ENCODE measurements at places on chromosomes 6 and 20.

DNA sequence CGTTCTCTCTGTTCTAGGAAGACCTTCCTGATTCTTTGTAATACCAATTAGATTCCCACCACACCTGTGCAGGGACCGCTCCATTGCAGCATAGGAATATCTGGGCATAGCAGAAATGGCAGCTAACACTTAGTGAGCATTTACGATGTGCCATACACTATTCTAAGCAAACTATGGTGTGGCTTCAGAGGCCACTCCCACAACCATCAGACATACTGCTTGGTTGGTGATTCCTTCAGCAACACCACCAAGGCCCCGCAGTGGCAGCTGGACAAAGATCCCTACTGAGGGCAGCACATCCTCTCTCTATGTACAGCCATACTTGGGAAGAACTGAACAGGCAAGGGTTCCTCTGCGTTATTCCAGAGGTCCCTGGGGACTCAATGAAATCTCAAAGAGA is 6.2 kb downstream of the KCNK5 start:
- no peak for DNase-seq

GRCh38 chr6:4682431-4683097 is 93.6 kb upstream of the CDYL start:
- DNase-seq = no peak

DNA sequence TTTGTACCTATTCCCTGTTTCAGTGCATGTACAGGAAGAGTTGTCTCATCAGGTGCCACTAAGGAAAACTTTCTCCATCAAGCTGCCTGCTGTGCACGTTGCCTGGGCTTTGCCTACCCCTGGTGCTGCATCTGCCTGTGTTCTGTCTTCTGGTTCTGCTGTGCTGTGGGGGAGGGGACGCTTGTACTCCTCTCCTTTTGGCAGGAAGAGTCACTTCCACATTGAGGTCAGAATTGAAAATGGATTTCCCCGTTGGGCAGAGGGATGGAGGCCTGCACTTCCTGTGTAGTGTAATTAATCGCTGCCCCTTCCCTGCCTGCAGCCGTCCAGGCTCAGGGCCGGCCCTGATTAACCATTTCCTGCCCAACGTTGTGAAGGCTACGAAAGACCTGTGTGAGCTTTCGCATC is 153.3 kb downstream of the SCML4 start:
- no peak for DNase-seq

DNA sequence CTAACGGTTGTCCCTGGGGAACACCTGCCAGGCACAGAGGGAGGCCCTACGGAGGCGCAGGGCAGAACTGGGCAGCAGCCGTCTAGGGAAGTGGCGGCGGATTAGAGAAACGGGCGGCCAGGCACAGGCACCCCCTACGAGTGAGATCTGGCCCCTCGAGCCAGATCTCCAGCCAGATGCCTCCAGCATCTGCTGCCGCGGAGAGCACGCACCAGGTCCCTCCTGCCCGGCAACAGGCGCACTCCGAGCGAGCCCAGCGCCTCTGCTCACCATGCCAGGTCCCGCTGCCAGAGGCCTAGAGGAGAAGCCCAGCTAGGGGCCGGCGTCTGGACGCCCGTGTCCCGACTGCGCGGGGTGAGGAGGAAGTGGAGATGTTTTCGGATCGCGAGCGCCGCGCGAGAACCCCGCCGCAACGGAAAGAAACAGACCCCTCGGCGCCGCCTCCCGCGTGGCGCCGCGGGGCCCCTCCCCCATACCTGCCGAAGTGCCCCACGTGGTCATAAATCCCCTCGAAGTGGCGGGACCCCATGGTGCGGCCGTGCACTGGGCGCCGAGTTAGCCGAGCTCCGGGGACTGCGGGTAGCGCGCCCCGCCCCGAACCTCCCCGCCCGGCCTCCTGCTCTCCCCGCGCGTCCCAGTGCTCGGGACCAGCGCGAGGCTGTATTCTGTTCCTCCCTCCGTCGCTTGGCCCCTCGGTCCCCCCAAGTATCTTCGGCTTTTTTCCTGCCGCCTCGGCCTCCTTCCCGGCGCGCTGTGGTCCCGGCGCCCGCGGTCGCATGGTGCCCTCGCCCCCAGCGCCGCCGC is at the start of gene SLC22A16:
SLC22A16 (minus strand) TSS at position 568 of the 804 bp plus-strand sequence; CDS start at position 529, 39 bp downstream.
- no peak for DNase-seq

DNA sequence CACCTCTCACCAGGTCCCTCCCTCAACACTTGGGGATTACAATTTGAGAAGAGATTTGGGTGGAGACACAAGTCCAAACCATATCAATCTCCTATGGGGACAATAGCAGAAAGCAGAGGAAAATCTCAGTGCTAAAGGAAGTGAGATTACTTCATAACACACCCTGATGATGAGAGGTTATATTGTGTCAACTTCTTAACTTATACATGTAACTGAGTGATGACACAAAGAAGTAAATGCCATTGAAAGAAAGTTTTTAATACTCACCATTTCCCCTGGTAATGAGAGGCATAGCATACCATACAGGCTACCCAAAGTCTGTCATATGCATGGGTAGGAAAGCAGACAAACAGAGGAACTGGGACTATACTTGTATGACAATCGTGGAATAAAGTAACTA is 137.2 kb downstream of the MMUT start:
- no peak for DNase-seq

GRCh38 chr6:155968921-155969320 is 513.3 kb upstream of the NOX3 start:
- DNase-seq = no peak

DNA sequence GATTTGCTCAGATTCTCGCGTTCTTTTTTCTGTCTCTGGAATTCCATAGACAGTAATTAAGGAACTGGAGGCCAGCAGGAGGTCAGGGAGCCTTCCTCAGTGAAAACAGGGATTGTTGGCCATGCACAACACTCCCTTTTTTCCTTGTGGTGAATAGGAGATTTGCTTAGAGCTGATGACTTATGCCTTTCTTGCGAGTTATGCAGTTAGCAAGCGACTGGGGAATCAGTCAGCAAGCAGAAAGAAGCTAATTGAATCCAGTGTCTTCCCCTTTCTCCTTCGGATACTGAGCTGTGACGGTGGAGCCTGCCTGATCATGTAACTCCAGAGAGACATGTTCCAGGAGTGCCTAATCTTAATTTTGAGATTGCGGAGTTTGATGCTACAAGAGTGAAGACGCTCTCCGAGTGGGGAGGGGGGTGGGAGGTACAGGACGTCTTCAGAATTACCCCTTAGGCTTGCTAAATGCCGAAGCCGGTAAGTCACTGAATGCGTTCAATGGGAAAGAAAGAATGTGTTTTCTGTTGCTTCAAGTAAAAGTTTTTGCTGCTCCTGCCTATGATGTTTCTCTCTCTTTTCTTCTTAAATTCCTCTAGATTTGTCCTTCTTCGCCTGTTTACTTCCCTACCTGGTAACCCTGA is 165.9 kb downstream of the SASH1 start:
- no peak for DNase-seq

GRCh38 chr6:79621579-79621978 is 9.6 kb upstream of the SH3BGRL2 start:
- DNase-seq = no peak

DNA sequence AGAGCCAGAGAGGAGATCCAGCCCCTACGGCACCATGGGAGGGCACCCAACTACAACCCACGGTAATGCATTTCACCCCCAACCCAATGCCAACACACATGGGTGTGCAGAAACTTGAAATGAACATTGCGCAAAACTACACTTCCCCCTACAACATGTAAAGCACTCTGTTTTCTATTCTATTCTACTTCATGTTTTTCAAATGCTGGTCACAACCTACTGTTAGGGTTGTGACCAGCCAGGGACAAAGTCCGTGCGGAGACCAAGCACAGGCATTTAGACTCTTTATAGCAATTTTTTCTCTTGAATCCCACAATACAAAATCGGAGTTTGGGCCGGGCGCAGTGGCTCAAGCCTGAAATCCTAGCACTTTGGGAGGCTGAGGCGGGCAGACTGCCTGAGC is 90.6 kb downstream of the MRPL14 start:
- no peak for DNase-seq

DNA sequence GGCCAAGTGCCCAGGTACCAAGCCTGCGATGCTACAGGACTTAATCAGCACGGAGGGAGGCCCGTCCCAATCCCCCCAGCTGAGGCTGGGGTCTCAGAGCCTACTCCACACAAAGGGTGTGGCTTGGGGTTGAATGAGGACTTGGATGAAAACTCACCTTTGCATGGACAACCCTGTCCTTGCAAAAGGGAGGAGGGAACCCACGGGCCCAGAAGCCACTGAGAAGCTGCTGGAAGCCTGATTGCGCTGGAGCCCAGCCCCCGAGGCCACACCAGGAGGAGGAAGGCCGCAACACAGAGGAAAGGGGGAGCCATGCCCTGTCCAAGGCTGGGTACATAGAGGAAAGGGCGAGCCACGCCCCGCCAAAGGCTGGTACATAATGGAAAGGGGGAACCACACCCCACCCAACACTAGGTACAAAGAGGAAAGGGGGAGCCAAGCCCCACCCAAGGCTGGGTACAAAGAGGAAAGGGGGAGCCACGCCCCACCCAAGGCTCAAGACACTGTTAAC is 158.8 kb downstream of the DLL1 start:
- no peak for DNase-seq

DNA sequence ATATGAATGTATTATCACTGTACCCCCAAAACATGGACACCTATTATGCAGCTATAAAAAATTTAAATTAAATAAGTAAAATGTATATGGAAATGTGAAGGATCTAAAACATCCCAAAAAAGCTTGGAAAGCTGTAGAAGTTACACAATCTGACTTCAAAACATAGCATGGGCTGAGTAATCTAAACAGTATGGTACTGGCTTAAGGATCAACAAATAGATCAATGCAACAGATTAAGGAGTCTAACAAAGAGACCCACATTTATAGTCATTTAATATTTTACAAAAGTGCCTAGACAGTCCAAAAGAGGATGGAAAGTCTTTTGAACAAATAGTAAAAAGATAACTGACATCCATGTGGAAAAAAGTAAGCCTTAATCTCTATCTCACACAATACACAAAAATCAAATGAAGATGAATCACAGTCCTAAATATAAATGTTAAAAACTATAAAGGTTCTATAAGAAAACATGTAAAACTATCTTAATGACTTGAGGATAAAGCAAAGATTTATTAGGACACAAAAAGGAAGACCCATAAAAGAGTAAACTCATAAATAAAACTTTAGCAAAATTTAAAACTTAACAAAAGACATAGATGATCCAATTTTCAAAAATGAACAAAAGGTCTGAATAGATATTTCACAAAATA is 46.8 kb downstream of the RANBP9 start:
- DNase-seq = no peak

GRCh38 chr6:146587459-146587858 is 11.3 kb upstream of the ADGB start:
- DNase-seq = no peak

GRCh38 chr20:2109425-2110210 is 8.0 kb downstream of the STK35 start:
- DNase-seq = no peak

GRCh38 chr20:58342104-58342945 is 32.8 kb downstream of the RAB22A start:
- DNase-seq = no peak

- no peak for DNase-seq
These were observed 148.3 kb downstream of the TFAP2B start for GRCh38 chr6:50966986-50967385.

DNA sequence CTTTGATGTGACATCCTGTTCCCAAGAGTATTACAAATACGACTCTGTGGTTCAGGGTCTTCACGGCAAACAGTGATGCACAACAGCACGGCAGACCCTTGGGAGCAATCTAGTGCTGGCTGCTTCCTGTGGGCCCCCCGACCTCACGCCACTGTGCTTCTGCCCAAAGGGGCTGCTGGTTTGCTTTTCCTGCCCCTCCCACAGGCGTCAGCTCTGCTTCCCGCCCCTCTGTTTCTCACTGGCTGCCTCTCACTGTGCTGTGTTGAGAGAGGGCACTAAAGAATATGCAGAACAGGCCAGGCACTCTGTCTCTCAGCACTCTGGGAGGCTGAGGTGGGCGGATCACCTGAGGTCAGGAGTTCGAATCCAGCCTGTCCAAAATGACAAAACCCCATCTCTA is 554.5 kb upstream of the AGPAT4 start:
- no peak for DNase-seq

- DNase-seq = no peak
These were observed 137.5 kb downstream of the GMPR start for GRCh38 chr6:16375843-16376242.

DNA sequence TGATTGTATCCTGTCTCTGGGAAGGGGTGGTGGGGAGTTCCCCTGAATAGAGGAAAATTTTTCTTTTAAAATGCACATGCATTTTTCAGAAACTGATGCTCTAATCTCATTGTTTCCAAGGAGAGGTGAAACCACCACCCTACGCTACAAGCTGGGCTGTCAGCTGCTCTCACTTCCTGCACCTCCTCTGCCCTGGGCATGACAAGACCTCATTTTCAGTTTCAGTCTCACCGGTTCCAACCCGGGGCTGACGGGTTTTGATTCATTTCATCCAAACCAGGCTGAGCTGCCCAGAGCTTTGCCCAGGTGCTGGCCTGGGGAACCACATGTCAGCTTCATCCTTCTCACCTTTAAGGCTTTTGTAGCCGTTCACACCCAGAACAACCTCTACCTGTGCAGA is 99.7 kb downstream of the EYA2 start:
- peak; percentile 29 for DNase-seq

GRCh38 chr6:1946583-1946982 is 298.8 kb downstream of the GMDS start:
- DNase-seq = no peak

DNA sequence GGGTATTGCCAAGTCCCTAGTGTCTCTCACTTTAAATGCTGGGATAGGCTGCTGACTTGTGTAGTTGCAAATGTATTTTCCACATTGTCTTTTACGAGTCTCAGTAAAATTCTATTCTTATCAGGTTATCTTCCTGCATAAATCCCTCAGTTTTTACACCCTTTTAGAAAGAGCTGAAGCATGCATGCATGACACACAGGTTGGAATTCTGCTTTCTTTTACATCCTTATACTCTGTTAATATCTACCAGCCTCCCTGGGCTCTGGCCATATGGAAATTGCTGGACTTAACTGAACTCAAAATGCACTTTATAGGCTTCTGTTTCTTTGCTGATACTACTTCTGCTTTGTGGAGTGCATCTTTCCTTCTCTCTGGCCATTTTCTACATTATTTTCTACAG is 477.4 kb downstream of the FRK start:
- DNase-seq = no peak

- DNase-seq = no peak
These were observed 387.3 kb upstream of the ADGRB3 start for GRCh38 chr6:68247782-68248181.

DNA sequence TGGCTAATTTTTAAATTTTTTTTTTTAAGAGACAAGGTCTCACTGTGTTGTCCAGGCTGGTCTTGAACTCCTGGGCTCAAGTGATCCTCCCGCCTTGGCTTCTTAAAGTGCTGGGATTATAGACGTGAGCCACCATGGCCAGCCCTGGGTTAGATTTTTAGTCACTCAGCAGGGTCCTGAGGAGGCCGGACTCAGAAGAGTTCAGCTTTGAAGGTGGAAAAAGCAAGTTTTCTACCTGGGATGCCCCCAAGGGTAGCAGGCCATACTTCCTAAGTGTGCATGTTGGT is 44.2 kb downstream of the FGD2 start:
- DNase-seq = no peak
